ENCODE measurements at places on chromosomes 7 and 10.

GRCh38 chr10:101063050-101063525 lies 1.3 kb downstream of the KAZALD1 start:
- DNase-seq, result no peak

- DNase-seq, result peak; percentile 64
Observed at GRCh38 chr10:21649454-21649872, 115.4 kb downstream of the MLLT10 start.

- no peak for DNase-seq
Observed at GRCh38 chr7:49643321-49643720, 130.1 kb upstream of the VWC2 start.

- DNase-seq, result peak; percentile 38
Observed at GRCh38 chr7:96414931-96415292, 93.0 kb upstream of the SLC25A13 start.

GRCh38 chr10:102421507-102421756 lies 796 bp downstream of the FBXL15 start:
- DNase-seq, result no peak

Data from amniotic epithelial cell (primary cell).